ENCODE measurements at places on chromosomes 4 and X.

- H3K4me3 ChIP-seq = no peak overlapping the region
- H3K27me3 ChIP-seq = no peaks in the 10 kb centered on the region
- H3K4me1 ChIP-seq = no peaks in the 10 kb centered on the region
- H3K27ac ChIP-seq = no peak overlapping the region
- no peaks in the 10 kb centered on the region for H3K36me3 ChIP-seq
Measured at GRCh38 chr4:144599621-144600020, 46.3 kb upstream of the HHIP start.

GRCh38 chr4:53818104-53818503 lies 226.8 kb upstream of the LNX1 start:
- no peaks in the 10 kb centered on the region for H3K4me1 ChIP-seq
- H3K36me3 ChIP-seq = no peaks in the 10 kb centered on the region
- H3K27ac ChIP-seq = no peak overlapping the region
- H3K4me3 ChIP-seq = no peak overlapping the region
- no peaks in the 10 kb centered on the region for H3K27me3 ChIP-seq
- no peak for DNase-seq

DNA sequence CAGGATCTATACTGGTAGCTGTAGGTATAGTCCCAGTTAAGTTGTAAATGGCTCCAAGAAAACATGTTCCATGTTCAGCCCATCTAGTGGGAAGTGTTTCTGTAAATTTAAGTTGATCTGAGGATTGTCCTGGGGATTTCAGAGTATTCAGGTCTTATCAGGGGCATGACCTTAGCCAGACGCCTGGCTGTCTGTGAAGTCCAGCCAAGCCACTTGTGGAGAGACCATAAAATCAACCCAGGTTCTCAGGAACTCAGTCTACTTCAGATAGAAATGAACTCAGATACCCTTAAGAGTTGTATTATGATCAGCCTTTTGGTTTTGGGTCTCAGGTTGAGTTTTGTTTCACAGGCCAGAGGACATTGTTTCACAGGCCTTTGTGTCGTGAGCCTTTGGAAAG lies 95.9 kb downstream of the EGF start:
- no peak overlapping the region for H3K4me3 ChIP-seq
- no peaks in the 10 kb centered on the region for H3K36me3 ChIP-seq
- no peaks in the 10 kb centered on the region for H3K4me1 ChIP-seq
- H3K27ac ChIP-seq = no peak overlapping the region
- H3K27me3 ChIP-seq = no peaks in the 10 kb centered on the region
- no peak for DNase-seq

GRCh38 chrX:71515038-71515396 lies 17.9 kb upstream of the OGT start:
- no peak for DNase-seq
- H3K4me1 ChIP-seq = no peaks in the 10 kb centered on the region
- no peak overlapping the region for H3K27ac ChIP-seq
- H3K27me3 ChIP-seq = no peaks in the 10 kb centered on the region
- no peak overlapping the region for H3K4me3 ChIP-seq
- no peaks in the 10 kb centered on the region for H3K36me3 ChIP-seq

- H3K4me1 ChIP-seq = no peaks in the 10 kb centered on the region
- no peaks in the 10 kb centered on the region for H3K27me3 ChIP-seq
- no peak for DNase-seq
- no peak overlapping the region for H3K4me3 ChIP-seq
- H3K36me3 ChIP-seq = no peaks in the 10 kb centered on the region
- no peak overlapping the region for H3K27ac ChIP-seq
Measured at GRCh38 chr4:3340700-3341083, 47.9 kb downstream of the RGS12 start.

DNA sequence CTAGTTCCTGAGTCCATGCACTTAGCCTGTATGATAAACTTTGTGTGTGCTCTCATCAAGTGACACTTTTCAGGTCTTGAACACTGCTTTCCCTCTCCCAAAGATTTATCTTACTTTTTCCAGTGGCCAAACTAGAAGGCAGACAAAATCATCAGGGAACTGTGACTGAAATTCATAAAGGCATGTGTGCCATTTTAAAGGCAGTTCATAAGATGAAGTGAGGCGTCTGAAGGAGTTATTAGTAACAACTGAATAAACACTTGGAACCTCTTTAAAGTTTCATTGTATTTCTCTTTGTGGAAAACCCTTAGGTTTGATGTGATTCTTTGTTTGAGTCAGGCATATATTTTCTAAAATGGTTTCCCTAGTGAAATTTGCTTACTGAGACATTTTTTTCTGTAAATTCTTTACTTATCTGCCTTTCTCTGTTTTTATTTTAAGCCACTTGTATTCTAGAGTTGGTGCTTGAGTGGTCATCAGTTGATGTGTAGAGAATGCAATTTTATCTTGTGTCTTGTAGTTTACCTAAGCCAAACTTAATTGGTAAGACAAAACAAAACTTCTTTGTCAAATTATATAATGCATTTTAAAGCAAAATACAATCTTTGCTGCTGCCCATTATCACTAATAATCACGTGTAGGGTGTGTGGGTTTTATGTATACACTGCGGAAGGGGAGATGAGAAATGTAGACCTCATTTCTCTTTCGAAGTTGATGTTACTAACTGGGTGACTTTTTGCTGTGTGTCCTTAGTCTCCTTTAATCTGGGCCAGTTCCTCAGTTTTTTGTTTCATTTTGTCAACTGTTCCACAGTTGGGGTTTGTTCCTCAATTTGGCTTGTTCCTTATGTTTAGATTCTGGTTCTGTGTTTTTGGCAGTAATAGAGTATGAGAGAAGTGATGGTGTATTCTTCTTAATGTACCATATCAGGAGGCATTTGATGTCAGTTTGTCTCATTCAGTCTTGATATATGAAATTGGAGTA lies 56.8 kb downstream of the RBPJ start:
- H3K27me3 ChIP-seq = no peaks in the 10 kb centered on the region
- DNase-seq = no peak
- peaks cover 6% of the 10 kb centered on the region for H3K4me1 ChIP-seq
- H3K27ac ChIP-seq = no peak overlapping the region
- H3K4me3 ChIP-seq = no peak overlapping the region

- DNase-seq = no peak
- no peaks in the 10 kb centered on the region for H3K36me3 ChIP-seq
- H3K4me3 ChIP-seq = no peak overlapping the region
- no peaks in the 10 kb centered on the region for H3K4me1 ChIP-seq
Measured at GRCh38 chr4:6416518-6417286, 55.7 kb downstream of the PPP2R2C start.

- DNase-seq = no peak
- no peaks in the 10 kb centered on the region for H3K27me3 ChIP-seq
- no peak overlapping the region for H3K4me3 ChIP-seq
- H3K4me1 ChIP-seq = no peaks in the 10 kb centered on the region
Measured at GRCh38 chrX:118655561-118656246, 71.7 kb upstream of the IL13RA1 start.

- H3K4me1 ChIP-seq = peaks cover 31% of the 10 kb centered on the region
- no peak for DNase-seq
- no peak overlapping the region for H3K4me3 ChIP-seq
- no peaks in the 10 kb centered on the region for H3K27me3 ChIP-seq
Measured at GRCh38 chr4:38560768-38561558, 103.0 kb upstream of the KLF3 start.

- H3K4me1 ChIP-seq = peaks cover 7% of the 10 kb centered on the region
- no peak for DNase-seq
- no peaks in the 10 kb centered on the region for H3K36me3 ChIP-seq
- H3K27me3 ChIP-seq = no peaks in the 10 kb centered on the region
- H3K27ac ChIP-seq = no peak overlapping the region
Measured at GRCh38 chr4:38724475-38724808, 58.3 kb downstream of the TLR10 start.

DNA sequence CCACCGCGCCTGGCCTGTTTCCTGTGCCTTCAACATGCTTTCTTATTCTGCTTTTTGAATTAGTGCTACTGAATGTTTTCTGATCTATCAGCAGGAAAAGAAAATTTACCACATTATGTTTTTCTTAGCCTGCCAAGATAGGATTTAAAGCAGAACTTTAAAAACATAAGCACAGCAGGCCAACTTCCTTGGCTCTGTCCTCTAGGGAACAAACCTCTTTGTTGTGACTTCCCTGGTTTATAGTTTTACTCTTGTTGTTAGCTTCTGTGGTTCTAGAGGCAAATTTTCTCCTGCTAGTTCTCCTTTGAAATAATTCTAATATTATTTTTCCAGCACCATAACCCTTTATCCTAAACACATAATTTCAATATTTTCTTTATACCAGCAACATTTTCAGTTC lies 605.1 kb downstream of the ADGRL3 start:
- DNase-seq = no peak
- no peaks in the 10 kb centered on the region for H3K36me3 ChIP-seq
- H3K27me3 ChIP-seq = no peaks in the 10 kb centered on the region

- H3K27ac ChIP-seq = peak overlapping the region; percentile 91
- DNase-seq = peak; percentile 61
- H3K4me3 ChIP-seq = no peak overlapping the region
Measured at GRCh38 chr4:156931267-156931666, 40.3 kb downstream of the PDGFC start.

- no peaks in the 10 kb centered on the region for H3K36me3 ChIP-seq
- no peak for DNase-seq
- H3K27ac ChIP-seq = no peak overlapping the region
- peaks cover 16% of the 10 kb centered on the region for H3K4me1 ChIP-seq
Measured at GRCh38 chr4:151922811-151923210, 162.0 kb upstream of the GATB start.

DNA sequence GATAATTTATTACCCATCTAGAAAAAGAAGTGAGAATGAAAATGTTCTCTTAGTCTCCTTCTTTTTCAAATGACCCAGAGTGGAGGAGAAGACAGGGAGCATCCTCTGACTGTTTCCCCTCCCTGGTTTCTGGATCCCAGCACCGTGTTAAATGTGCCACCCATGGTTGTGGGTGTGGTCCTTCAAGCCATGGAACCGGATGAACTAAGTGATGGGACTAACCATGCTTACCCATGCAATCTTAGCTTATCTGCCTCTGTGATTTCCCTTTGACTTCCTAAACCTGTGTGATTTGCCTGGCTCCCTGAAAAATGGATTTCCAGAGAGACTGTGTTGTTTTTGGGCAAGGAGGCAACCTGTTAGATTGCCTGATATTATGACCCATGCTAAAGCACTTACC lies 437.1 kb downstream of the MAGEB5 start:
- H3K27ac ChIP-seq = no peak overlapping the region
- H3K4me3 ChIP-seq = no peak overlapping the region
- H3K4me1 ChIP-seq = no peaks in the 10 kb centered on the region
- H3K36me3 ChIP-seq = no peaks in the 10 kb centered on the region
- DNase-seq = no peak
- no peaks in the 10 kb centered on the region for H3K27me3 ChIP-seq

GRCh38 chr4:58776627-58777026 lies 1666.4 kb upstream of the IGFBP7 start:
- no peak overlapping the region for H3K27ac ChIP-seq
- H3K4me1 ChIP-seq = peaks cover 7% of the 10 kb centered on the region
- no peaks in the 10 kb centered on the region for H3K36me3 ChIP-seq
- H3K4me3 ChIP-seq = no peak overlapping the region

DNA sequence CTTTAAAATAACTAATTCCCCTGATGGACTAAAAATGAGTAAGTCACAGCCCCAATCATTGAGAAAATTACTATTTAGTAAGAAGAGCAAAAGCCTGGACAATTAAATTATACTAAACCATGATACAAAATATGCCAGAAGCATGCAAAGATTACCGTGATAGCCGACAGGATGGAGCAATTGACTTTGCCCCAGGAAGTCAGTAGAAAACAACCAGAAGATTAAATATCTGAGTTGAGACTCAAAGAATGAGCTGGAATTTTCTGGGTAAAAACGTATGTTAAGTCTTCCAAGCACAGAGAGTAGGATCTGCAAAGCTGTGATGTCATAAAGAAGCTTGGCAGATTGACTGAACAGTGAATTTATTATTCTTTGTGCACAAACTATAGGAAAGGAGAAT lies 816.1 kb upstream of the TENM3 start:
- H3K4me1 ChIP-seq = no peaks in the 10 kb centered on the region
- no peaks in the 10 kb centered on the region for H3K27me3 ChIP-seq
- no peak overlapping the region for H3K27ac ChIP-seq
- H3K36me3 ChIP-seq = no peaks in the 10 kb centered on the region
- DNase-seq = no peak

DNA sequence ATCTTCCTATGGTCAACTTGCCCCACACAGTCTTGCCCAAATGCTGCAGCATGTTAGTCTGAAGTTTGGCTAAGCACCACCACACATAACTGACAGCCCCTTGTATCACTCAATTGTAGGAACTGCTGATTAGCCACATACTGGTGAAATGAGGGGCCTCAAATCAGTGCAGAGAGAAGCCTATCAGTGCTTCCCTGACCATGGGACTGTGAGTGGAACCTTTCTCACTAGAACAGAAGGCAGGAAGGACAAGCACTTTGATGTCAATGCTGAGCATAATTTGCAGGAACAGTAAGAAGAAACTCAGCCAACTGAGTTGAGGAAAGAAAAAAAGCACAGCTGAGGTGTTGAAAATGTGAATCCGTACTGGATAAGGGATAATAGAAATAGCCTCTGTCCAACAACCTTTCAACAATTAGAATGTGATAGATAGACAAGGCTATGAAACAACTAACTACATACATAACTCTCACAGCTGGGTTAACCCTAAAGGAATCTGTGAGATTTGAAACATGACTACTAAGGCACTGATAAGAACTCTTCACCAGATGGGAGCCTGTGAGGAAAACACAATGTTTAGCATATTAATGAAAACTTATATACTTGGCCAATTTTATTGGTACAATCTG lies 136.6 kb upstream of the SH3RF1 start:
- DNase-seq = no peak
- H3K36me3 ChIP-seq = no peaks in the 10 kb centered on the region
- no peak overlapping the region for H3K4me3 ChIP-seq
- H3K27me3 ChIP-seq = no peaks in the 10 kb centered on the region
- peaks cover 5% of the 10 kb centered on the region for H3K4me1 ChIP-seq

GRCh38 chr4:171962110-171962509 lies 148.9 kb downstream of the GALNTL6 start:
- H3K27me3 ChIP-seq = no peaks in the 10 kb centered on the region
- H3K27ac ChIP-seq = no peak overlapping the region
- H3K4me1 ChIP-seq = no peaks in the 10 kb centered on the region
- H3K36me3 ChIP-seq = no peaks in the 10 kb centered on the region
- no peak for DNase-seq

DNA sequence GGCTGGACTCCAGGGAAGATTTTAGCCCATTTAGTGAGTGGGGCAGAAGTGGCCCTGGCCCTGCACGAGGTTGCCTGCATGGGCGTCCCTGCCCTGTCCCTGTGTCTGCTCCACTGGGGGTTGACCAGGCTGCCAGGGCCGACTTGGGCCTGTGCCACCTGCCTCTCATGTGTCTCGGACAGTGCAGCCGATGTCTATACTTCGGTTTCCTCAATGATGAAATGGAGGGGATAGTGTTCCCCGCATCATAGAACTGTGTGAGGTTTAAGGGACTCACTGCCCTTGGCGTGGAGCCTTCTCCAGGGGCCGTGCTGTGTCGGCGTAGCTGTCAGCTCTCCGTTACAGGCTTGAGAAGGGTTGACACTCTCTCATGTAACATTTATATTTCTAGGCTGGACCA lies 27.0 kb upstream of the MSANTD1 start:
- H3K4me3 ChIP-seq = no peak overlapping the region
- peak; percentile 37 for DNase-seq
- peaks cover 33% of the 10 kb centered on the region for H3K36me3 ChIP-seq
- H3K27ac ChIP-seq = no peak overlapping the region
- H3K27me3 ChIP-seq = no peaks in the 10 kb centered on the region
- no peaks in the 10 kb centered on the region for H3K4me1 ChIP-seq

Measured in RWPE2 (cell line).